ENCODE measurements at places on chromosomes 2 and 18.

DNA sequence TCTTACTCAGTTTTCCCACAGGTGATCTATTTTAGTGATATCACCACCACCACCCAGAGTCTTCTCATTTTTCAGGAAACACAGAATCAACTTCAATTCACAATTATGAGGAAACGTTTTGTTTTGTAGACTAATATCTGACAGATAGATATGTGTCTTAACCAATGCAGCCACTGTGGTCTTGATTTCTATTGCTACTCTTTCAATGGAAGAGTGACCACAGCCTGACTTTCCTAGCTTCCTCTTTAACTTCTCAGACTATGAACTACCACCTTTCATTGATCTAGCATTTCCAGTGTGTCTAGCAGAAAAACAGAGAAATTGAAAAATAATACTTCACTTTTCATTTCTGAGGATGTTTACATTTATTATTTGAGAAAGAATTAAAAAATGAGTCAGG, 20.5 kb downstream of the ADAM17 start:
- DNase-seq = no peak

DNA sequence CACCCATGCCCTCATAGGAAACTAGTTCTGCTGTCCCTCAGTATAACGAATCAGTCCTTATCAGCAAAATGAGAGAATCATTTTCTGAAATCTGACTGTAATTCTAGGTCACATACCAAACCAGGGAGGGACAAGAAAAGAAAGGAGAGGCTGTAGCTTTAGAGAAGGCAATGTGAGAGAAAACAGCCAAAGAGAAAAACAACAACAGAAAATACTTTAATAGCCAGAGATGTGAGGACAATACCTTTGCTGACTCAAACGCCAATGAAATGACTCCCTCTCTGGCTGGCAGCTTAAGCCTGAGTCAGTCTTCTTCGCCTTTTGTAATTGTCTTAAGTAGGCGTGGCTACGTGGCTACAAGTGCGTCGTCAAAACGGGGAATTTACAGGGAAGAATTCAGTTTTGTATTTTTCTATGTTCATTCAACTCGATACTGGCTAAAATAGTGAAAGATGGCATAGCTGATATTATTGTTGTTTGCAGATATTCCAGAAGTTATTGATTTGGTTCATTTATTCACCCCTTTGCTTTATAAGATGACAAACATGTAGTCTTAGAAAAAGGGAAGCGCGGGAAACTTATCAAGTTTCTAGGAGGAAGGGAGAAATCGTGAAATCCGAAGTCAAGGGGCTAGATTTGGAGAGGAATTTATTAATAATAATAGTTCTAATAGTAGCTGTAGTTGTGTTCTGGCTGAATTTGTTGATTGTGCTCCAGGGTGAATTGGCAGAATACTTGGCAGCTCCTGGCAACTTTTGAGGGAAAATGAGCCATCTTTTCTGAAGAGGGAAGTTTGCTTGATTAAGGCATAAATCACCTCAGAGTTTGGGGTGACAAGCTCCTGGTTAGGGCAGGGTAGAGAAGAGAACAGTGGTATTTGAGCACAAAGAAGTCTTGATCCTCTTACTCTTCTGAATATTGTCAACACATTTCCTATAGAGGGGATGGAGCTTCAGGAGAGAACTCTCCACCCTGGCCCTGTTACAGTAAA, at the start of gene IL1A:
IL1A (minus strand) TSS at position 295 of the 991 bp plus-strand sequence. CDS start 723 bp downstream, outside the sequence.
- peak; percentile 78 for DNase-seq

GRCh38 chr18:61892683-61893308, at the start of gene RNF152:
TSS of gene RNF152 (minus strand) at chr18:61893007. CDS start at chr18:61816463, 76,544 bp downstream.
- DNase-seq = no peak

DNA sequence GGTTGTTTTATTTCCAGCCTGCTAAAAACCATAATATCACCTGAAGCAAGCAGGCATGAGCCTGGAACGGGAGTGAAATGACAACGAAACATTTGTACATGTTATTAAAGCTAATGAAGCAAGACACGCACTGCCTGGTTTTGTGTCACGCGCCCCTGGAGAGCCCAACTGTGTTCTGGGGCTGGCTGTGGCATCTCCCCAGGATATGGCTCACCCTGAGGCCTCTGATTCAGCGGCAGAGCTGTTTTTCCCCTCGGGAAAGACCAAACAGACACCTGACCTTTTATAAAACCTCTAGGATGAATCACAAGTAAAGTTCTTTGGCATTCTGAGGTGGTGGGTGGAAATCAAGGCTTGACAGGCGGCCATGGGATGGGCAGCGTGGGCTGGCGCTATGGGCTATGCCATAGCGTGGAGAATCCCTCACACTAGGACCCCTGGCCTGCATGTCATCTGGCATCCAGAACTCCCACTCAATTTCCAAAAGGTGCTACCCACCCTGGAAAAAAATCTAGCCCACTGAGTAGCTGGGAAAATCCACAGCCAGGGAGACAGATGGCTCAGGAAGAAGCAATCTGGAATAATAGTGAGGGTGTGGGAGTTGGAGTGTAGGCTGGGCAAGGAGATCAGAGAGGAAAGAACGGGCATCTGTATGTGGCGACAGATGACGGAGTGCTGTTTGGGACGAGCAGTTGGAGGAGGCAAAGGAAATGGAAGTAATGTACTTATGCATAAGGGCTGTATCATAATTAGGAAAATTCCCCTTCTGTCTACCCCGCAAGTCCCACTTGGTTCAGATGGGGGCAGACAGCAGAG, 262.0 kb downstream of the AFF3 start:
- DNase-seq = no peak

- no peak for DNase-seq
Observed at GRCh38 chr2:132270981-132271546, 109.3 kb upstream of the ANKRD30BL start.

DNA sequence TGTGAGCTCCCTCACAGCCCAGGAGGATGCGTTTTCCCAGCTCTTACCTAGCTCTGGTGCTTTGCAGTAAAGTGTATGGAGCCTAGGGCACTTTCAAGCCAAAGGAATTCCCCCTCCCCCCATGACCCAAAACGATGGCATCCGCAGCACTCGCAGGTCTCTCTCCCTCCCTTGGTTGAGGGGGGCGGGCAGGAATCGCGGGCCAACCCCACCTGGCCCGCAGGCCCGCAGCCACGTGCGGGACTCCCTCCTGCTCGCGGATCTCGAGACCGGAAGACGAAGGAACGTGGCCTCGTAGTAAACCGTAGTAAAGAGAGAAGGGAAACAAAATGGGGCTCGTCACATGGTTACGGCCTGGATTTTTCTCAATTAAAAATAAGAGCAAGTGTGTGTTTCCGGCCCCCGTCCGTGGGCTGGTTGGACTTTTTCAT, 8.5 kb downstream of the IRS1 start:
- peak; percentile 50 for DNase-seq

DNA sequence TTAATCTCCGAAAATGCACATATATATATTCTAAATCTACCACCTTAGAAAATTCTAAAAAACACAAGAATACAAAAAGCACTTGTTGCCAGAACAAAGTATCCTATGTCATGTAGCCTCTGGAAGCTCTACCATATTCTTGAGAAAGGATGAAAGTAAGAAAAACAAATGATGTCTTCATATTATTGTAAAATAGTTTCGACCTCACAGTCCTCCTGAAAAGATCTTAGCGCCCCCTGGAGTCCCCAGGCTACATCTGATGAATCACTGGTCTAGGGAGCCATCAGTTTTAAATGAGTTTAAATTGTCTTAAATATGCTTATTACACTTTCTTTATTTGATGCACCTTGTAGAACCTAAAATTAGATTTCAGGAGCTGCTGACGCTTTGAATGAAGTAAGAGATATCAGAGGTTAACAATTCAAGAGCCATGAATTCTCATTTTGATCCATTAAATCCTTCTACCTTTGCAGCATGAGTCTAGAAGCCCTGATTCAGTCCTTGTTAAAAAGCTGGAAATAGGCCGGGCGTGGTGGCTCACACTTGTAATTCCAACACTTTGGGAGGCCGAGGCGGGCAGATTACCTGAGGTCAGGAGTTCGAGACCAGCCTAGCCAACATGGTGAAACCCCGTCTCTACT, 138.8 kb downstream of the MCFD2 start:
- DNase-seq = peak; percentile 72

DNA sequence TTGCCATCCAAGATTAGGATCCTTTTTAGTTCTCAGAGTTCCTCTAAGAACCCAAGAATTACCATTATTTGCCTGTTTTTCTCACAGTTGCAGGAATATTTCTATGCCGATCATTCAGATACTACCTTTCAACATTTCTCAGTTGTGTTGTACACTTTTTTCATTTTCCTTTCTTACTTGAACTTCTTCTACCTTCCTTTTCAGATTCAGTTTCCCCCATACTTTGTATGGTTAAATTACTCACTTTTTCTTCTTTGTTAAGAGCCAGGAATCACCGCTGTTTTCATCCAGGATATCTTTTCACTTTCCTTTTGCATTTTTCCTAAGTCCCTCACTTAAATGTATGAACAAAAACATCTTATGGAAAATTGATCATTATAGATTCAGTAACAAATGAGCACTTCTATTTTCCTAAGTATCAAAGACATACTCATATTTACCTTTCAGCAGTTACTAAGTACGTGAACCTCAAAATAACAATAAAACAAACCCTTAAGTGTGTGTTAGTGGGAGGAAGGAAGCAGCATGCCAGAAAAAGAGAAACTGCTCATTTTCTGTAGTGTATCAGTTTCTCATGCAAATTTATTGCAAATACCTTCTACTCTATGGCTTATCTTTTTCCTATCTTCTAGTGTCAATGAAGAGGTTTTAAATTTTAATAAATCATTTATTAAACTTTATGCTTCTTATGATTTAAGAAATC, 64.3 kb upstream of the STAT1 start:
- DNase-seq = no peak

GRCh38 chr2:102000813-102001766, 9.3 kb downstream of the IL1R2 start:
- no peak for DNase-seq

- DNase-seq = no peak
Observed at GRCh38 chr18:41982942-41983660, 28.1 kb downstream of the PIK3C3 start.

DNA sequence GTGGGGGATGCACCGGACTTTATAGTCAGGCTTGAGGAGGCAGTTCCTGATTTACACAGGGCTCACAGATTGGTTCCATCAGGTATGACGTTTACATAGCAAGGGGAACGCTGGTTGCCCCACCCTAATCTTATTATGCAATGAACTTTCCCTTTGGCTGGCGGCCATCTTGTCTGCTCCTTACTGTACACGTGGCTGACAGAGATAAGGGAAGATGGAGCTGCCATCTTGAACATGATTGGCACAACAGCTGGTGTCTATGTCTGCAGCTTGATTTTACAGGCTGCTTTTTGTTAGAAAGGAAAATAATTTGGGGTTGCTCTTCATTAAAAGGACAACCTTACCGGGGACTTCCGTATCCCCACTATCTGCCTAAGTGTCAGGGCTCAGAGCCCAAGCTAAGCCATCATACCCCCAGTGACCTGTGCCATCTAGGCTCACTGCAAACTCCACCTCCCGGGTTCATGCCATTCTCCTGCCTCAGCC, 33.5 kb upstream of the ATG16L1 start:
- no peak for DNase-seq

DNA sequence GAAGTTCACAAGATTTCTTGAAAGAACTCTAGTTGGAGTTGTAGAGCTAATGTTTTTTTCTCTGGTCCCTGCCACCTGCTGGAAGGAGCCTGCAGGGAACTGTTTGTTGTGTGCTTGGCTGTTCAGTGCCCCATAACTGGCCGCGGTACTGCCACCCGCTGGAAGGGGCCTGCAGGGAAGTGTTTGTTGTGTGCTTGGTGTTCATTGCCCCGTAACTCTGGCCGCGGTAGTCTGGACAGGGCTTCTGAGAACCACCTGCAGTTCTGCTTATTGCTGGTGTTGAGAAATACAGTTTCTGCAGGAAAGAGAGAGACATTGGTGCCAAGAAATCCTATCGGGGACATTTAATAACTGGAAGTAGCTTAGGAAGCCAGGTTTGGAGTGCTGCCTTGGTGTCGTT, 58.1 kb downstream of the AGAP1 start:
- no peak for DNase-seq

- peak; percentile 29 for DNase-seq
Observed at GRCh38 chr2:64837116-64837731, 152.0 kb upstream of the SLC1A4 start.

DNA sequence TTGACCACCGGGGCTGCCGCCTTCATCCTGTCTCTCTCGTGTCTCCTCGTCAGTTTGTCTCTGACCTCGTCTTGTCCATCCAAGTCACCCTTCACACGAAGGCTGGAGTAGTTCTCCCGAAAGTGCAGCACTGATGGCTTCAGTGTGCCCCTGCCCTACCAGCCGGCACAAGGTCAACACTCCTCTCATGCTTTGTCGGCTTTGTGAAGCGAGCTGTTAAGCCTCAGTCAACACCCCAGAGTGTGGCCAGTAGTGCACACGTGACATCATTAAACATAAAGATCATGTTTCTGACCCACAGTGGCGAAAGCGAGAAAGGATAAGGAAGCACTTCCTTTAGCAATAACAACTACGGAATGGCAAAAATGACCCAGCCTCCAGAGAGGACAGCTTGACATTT, 23.2 kb downstream of the ACKR3 start:
- no peak for DNase-seq

DNA sequence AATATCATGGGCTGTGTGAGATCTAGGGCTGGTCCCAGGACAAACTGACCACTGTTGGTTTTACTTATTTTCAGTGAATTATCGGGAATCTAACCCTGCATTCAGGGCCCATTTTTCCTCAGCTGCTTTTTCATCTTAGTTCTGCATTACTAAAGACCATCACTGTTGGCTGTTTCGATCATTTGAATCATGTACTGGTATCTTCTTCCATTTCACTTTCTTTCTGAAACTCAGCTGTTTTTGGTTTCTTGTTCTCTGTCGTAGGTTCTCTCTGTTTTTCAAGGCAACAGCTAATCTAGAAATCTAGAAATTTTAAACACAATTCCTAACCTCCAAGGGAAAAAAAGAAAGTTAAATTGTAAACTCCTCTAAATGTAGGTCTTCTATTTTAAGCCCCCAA, 159.9 kb upstream of the SESTD1 start:
- DNase-seq = no peak

DNA sequence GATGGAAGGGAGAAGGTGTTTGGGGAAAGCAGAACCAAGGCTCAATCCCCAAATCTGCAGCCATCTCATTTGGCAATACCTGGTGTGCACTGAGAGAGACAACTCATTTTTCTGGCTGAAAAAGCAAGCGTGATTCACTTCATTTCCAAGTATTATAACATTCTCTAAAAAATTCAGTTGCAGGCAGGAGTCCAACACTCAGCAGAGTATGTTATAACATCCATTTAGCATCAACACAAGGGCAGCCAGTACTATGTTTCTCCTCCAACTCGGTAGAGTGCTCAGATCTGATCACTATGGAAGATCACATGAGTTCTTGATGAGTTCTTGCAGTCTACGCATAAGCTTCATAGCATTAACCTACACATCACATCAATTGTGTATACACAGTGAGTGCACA, 99.4 kb upstream of the PID1 start:
- no peak for DNase-seq

All from trophoblast cell (in vitro differentiated cells and primary cell).